ENCODE measurements at places on chromosomes 1 and 21.

DNA sequence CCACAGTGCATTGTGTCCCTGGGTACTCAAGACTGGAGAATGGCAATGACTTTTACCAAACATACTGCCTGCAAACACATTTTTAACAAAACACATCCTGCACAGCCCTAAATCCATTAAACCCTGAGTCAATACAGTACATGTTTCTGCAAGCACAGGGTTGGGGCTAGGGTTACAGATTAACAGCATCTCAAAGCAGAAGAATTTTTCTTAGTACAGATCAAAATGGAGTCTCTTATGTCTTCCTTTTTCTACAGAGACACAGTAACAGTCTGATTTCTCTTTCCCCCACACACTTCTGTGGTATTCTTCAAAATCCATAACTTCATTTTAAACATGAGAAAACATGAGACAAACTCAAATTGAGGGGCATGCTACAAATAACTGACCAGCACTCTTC lies 13.9 kb downstream of the BMP8A start:
- no peak for DNase-seq

DNA sequence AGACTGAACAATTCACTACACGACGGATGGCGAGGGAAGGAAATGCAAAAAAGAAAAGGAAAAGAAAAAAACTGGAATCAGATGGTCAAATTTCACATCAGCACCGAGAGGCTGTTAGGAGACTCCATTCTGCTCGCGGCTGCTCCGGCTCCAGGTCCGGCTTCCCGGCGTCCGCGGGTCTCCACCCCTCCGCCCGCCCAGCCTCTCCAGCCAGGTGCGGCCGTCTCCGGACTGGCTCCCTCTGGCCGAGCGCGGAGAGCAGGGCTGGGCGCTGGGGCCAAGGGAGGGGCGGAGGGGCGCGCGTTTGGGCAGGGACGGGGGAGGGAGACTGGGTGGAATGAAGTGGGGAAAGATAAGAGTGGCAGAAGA lies 332 bp downstream of the KCNJ6 start:
- no peak for DNase-seq

DNA sequence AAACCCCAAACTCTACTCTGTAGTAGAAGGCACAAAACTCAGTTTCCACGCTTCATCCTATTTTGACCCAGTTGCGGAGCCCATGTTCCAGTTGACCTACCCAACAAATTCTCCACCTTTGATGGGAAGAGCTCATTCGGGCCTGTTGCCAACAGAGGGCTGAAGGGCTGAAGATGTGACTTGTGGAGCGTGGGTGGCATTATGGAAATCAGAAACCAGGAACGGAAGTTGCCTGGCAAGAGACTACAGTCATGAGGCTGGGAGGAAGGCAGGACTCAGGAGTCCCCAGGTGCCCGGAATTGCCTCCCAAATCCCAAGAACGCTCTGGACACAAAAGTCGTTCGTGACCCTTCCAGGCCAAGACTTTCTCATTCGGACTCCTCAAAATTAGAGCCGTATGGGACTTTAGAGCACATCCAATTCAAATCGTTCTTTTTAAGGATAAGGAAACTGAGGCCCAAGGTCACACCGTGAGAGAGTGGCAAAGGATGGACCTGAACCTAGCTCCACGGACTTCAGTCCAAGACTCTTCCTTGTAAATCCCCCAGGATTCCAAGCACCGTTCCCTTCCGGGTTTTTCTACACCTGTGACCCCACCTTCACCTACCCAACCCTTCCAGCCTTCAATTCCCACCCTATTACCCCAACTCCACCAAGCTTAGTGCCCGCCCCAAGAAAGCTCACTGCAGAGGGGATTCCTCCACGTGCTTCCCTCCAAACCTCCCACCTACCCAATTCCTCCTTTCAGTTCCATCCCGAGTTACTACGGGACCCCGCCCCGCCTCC lies 739 bp downstream of the SMG5 start:
- DNase-seq: no peak

GRCh38 chr1:80083892-80084291 lies 1077.4 kb upstream of the ADGRL4 start:
- no peak for DNase-seq

GRCh38 chr1:182485861-182486260 lies 35.9 kb downstream of the RGSL1 start:
- DNase-seq: no peak

- DNase-seq: no peak
These were observed 61.4 kb upstream of the DIRAS3 start for GRCh38 chr1:68111519-68112436.

- DNase-seq: no peak
These were observed 11.0 kb downstream of the WLS start for GRCh38 chr1:68221001-68221979.

DNA sequence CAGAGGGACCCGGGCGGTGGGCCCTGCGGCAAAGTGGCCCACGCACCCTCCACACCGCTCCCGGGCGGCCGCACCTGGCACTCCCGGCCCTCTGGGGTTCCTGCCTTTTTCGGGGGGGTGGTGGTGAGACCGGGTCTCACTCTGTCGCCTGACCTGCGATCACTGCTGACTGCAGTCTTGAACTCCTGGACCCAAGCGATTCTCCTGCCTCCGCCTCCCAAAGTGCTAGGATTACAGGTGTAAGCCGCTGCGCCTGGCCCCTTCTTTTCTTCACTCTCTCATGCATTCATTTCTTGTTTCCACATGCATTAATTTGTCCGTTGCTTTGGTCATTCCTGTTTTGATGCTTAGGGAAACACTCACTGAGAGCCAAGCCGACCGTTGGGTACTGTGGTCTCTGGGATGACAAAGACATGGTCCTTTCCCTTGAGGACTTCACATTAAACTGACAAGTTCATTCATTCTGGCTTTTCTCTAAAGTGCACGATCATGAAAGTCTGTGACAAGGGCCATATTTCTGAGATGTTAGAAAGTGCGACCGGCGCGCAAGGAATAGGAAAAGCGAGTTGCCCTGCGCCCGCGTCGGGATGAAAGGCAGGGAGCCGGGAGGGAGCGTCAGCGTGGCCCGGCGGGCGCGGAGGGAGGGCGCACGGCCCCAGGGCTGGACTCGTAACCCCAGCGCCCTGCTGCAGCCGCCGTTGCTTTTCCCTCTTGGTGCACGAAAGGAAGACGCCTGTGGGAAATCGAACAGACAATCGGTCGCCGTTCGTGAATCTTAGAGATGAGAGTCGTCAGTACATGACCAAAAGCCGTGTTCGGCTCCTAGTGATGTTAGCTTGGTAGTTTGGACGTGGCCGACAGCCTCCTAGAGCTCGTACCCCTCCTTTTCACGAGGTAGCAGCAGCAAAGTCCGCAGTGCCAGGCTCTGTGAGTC lies 1.0 kb upstream of the MCOLN2 start:
- DNase-seq: no peak

GRCh38 chr1:9646037-9646436 lies 5.5 kb upstream of the PIK3CD start:
- no peak for DNase-seq

- DNase-seq: no peak
These were observed 20.4 kb upstream of the SIM2 start for GRCh38 chr21:36678538-36678937.

- DNase-seq: peak; percentile 52
These were observed 28.5 kb upstream of the TENT5C start for GRCh38 chr1:117577191-117577885.

- DNase-seq: no peak
These were observed 43.3 kb downstream of the PAX7 start for GRCh38 chr1:18673976-18674375.

- DNase-seq: no peak
These were observed 29.8 kb downstream of the SHISAL2A start for GRCh38 chr1:52662645-52663313.

DNA sequence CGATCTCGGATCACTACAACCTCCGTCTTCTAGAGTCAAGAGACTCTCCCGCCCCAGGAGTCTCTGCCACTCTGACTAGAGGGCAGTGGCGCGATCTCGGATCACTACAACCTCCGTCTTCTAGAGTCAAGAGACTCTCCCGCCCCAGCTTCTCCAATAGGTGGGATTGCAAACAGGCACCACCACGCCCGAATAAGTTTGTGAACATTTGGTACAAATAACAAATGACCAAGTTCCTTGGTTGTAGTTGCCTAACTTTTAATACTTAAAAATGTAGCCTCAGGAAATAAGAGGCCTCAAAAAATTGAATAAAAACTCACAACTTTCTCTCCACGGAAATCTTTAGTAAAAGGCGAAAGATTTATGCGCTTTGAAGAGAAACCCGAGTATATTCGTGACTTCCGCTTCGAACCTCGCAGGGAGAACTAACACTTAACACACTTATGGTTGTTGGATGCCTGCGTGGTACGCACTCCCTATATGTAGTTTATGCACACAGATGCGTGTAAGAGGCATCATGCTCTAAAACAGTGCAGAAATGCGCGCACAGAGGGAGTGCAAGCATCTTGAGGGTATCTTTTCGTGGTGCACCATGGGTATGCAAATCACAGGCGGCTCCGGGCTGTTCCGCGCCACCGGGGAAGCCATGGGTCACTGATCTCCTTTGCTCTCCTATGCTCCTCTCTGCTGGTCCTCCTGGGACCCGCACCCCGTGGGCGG lies 11.4 kb downstream of the BTBD19 start:
- peak; percentile 93 for DNase-seq

- DNase-seq: no peak
These were observed 92.9 kb downstream of the PIGK start for GRCh38 chr1:77126307-77126706.

- no peak for DNase-seq
These were observed 1.1 kb upstream of the CFAP141 start for GRCh38 chr1:154207262-154207661.

- DNase-seq: no peak
These were observed 30.6 kb upstream of the EXO1 start for GRCh38 chr1:241817331-241817792.

GRCh38 chr21:20010691-20011200 lies 987.5 kb upstream of the NCAM2 start:
- DNase-seq: no peak

All from suprapubic skin (tissue), 4 donors.